ENCODE measurements at places on chromosomes 16 and 17.
A peak's percentile ranks its signal among the peaks of the same experiment; 100 is the strongest.

GRCh38 chr17:9907883-9908648 lies 3.0 kb upstream of the RCVRN start:
- no peak for DNase-seq

- peak; percentile 30 for DNase-seq
These were observed 362.6 kb downstream of the CNTNAP4 start for GRCh38 chr16:76639685-76640289.

GRCh38 chr16:83002351-83003334 lies 375.9 kb downstream of the CDH13 start:
- peak; percentile 39 for DNase-seq

- DNase-seq, result no peak
These were observed 243.0 kb upstream of the MYOCD start for GRCh38 chr17:12422651-12423050.

DNA sequence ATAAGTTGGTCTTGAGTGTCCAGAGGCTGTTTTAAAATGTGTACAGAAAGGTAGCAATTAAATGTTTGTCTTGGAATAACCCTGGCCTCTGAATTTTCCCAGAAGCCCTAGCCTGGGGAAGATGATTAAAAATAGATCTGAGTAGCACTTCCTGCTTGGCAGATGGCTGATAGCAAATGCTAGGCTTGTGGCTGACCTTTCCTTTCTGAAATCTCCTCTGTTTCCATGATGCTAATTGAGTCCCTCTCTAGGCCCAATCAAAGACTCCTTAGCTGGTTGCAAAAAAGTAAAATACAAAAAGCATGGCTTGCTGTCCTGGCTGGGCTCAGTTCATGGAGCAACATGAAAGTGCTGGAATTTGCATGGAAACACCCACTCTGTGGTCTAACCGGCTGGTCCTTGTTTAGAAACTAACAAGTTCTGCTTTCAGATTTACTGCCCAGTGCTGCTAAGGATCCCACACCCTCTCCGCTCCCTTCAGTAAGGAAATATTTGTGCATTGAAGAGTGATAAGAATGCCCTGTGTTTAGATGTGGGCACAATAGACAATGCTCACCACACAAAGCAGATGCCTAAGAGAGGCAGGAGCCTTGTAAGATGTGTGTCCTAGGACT lies 40.8 kb downstream of the YPEL2 start:
- no peak for DNase-seq

GRCh38 chr17:2393954-2394749 lies 6.7 kb downstream of the MNT start:
- DNase-seq, result no peak

DNA sequence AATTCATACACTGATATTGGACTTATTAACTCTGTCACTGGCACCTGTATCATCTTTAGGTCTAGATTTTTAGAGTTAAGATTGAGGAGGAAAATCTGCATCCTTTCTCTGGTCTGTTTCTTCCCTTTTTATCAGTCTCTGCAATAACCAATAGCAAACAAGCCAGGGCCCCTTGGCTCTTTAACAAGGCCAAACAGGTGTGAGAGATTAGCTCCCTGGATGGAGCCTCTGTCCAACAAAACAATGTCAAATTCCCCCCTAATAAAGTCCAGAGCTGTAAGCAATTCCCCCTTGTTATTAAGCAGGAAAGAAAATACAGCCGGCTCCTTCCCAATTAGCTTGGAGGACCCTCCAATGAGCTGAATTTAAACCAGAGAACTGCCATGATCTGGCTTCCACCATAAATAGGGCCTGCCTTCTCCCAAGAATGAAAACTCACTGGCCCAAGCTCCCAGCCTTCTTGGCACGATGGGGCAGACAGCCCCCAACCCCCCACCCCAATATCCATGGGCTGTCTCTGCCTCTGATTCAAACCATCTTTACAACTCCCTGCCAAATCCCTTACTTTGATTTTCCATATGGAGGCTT lies 56.1 kb upstream of the SOX9 start:
- DNase-seq, result no peak

GRCh38 chr17:2926019-2926650 lies 129.9 kb downstream of the RAP1GAP2 start:
- DNase-seq, result no peak

- DNase-seq, result no peak
These were observed 16.0 kb downstream of the NSRP1 start for GRCh38 chr17:30132615-30133014.

- no peak for DNase-seq
These were observed 65.9 kb downstream of the HIC1 start for GRCh38 chr17:2120586-2121335.
